ENCODE measurements at places on chromosomes 6 and 20. TPM values are rescaled to one million over a fixed set of nuclear protein-coding genes. Genes with fewer than 3 reads are reported as not detected.

Gene RBM24
- 12.5 TPM for total RNA-seq

- DNase-seq = no peak
Observed at GRCh38 chr20:31679357-31680285, 41.9 kb downstream of the COX4I2 start.

- no peak for DNase-seq
Observed at GRCh38 chr6:147588469-147588868, 80.0 kb downstream of the SAMD5 start.

DNA sequence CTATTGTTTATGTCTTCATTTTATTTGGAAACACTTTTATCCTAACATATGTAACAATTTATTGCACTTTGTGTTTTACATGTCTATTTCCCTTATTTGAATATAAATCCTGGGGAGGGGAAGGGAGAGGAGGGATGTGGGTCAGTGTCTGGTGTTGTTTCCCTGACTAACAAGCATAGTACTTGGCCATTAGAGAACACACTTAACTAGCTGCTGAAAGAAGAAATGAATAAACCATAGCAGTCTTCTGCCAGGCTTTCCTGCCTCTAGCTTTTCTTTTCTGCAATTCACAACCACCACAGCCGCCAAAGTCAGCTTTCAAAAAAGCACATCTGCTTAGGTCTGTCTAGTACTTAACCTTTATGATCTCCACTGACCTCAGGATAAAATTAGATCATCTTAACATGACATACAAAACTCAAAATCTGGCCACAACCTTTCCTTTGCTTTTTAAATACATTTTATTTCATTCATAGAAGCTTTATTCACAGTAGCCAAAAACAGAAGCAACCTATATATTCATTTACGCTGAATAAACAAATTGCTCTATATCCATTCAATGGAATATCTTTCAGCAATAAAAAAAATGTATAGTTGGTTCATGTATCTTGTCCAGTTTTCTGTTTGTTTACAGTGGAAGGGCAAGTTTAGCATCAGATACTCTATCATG is 16.3 kb downstream of the PDSS2 start:
- DNase-seq = no peak

GRCh38 chr20:12051206-12052163 is 133.8 kb downstream of the BTBD3 start:
- DNase-seq = no peak

Measured in Daoy (cell line).